CD8-positive, alpha-beta memory T cell (primary cell): ENCODE measurements at places on chromosomes 7 and 10. TPM values are rescaled to one million over a fixed set of nuclear protein-coding genes. Genes with fewer than 3 reads are reported as not detected.

The FAM25G gene
- not detected for total RNA-seq

The ZCCHC24 gene
- 0.83 TPM for total RNA-seq

DNA sequence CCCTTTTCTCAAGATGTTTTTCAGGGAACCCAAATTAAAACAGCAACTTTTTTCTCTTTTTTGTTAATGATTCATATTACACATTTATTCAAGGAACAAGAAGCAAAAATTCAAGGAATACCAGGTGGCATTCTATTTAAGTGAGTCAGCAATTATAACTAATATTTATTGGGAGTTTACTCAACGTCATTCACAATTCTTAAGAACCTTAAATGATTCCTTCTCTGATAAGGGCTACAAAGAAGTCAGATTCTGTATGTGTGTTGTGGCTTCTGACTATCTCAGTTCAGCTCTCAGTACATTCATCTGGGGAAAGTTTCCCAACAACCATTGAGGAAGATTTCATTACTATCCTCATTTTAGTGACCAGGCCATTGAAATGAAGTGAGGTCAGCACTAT is 470.7 kb upstream of the AKR1E2 start:
- no peak for DNase-seq

DNA sequence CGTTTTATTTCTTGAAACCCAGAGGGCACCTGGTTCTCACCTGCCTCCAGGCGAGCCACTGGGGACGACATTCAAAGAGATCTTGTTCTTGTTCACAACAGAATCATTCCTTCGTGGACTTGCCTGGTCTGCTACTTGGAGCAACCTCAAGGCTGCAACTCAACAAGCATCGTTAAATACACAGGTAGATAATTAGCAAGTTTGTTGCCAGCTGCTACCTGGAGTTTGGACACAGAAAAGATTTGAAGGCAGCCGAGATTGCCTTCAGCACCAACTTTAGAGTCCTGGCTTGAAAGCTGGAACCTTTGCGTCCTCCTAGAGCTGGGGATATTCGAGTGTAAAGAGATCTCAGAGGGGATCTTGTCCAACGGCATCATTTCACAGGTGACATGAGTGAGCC is 89.6 kb upstream of the C7orf33 start:
- no peak for DNase-seq

- no peak for DNase-seq
Measured at GRCh38 chr10:120386896-120387295, 70.1 kb upstream of the PLPP4 start.
